ENCODE measurements at places on chromosomes 2 and 18. TPM values are rescaled to one million over a fixed set of nuclear protein-coding genes. Genes with fewer than 3 reads are reported as not detected.

- no peak for DNase-seq
Measured at GRCh38 chr2:27804146-27804545, 32.6 kb downstream of the MRPL33 start.

DNA sequence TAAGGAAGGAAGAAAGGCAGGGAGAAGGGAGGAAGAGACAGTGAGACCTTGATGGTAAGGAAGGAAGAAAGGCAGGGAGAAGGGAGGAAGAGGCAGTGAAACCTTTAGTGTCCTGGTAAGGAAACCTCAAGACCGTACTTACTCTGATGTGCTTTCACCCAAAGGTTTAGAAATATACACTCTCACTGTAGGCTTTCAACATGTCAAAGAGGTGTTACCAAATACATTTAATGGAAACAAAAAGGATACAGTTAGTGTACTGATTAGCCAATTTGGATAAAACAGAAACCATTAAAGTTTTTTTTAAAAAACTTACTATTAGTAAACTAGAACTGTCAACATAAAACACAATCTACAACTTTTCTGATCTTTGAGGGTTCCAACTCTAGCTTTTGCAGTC, 7.1 kb downstream of the FBXO15 start:
- no peak for DNase-seq

- DNase-seq = peak; percentile 13
Measured at GRCh38 chr2:240929364-240930095, 23.4 kb downstream of the CROCC2 start.

Gene KCNJ13
- total RNA-seq = not detected

Gene MYCN
- total RNA-seq = not detected

GRCh38 chr2:102615620-102616436, 3.5 kb upstream of the SLC9A2 start:
- peak; percentile 49 for DNase-seq

Gene TXNDC2
- not detected for total RNA-seq

- no peak for DNase-seq
Measured at GRCh38 chr18:3970929-3971328, 484.2 kb downstream of the DLGAP1 start.

- no peak for DNase-seq
Measured at GRCh38 chr2:113966832-113967231, 76.9 kb downstream of the ACTR3 start.

DNA sequence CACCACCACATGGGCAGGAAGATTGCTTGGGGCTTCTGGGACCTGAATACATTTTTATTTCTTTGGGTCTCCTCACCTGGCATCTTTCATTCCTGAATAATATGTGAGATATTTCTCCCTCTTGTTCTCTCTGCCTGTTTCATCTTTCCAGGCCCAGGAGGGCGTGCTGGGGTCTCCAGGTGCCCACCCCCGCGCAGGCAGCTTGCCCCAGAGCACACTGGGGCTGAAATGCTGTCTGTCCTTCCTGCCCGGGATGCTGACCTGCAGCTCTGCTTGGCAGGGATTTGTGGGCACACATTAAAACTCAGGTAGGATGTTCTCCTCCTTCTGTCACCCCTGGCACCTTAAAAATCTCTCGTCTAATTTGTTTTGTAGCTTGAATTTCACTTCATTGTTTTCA, 39.7 kb upstream of the TEX51 start:
- no peak for DNase-seq

DNA sequence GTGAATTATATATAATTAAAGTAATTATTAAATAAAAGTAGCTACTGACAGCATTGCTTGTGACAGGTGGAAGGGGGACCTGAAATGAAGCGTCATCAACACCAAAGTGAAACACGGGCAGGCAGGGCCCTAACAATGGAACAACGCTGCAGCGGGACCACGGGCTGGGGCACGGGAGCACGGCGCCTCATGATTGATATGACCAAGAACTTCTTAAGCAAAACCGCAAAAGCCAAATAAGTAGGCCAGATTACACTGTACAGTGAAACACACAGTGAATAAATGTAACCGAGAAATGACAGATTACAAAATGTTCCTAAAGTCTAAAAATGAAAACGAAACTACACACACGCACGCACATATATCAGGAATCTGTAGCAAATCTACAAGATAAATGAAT, 81.4 kb downstream of the SNTG2 start:
- peak; percentile 30 for DNase-seq

DNA sequence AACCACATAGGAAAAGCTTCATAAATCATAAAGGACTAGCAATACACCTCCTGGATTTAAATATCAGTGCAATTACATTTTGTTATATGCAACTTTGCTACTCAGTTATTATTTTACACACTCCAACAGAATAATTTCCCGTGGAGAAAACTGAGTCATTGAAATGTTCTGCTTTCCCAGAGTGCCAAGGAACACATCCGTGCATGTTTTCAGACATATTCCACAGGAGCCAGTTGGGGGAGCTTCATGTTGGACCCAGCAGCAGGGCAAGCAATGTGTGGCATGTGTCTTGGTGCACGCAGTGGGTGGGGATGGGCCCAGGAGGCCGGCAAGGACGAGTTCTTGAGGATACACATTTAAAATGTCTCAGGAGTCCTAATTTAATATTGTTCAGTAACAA, 14.4 kb upstream of the SMIM21 start:
- no peak for DNase-seq

GRCh38 chr2:54522624-54523281, 66.6 kb downstream of the SPTBN1 start:
- DNase-seq = peak; percentile 64

- no peak for DNase-seq
Measured at GRCh38 chr2:204795156-204795555, 249.9 kb downstream of the PARD3B start.

DNA sequence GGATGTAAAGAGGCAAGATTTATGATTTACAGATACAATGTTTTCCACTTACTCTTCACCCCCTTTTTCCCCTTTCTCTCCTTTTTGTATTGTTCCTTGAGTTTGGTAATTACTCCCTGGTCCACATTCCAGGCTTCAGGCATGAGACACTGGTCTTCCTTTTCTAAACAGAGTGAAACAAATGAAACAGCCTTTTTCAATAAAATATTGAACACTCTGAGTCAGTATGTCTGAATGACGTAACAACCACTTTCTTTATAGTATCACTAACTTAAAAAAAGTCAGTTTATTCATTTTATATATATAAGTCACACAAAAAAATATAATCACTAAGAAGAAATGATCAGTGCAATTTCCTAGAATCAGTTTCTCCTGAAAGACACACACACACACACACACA, 79.7 kb downstream of the STRN start:
- DNase-seq = no peak

Gene POTEJ
- total RNA-seq = not detected

DNA sequence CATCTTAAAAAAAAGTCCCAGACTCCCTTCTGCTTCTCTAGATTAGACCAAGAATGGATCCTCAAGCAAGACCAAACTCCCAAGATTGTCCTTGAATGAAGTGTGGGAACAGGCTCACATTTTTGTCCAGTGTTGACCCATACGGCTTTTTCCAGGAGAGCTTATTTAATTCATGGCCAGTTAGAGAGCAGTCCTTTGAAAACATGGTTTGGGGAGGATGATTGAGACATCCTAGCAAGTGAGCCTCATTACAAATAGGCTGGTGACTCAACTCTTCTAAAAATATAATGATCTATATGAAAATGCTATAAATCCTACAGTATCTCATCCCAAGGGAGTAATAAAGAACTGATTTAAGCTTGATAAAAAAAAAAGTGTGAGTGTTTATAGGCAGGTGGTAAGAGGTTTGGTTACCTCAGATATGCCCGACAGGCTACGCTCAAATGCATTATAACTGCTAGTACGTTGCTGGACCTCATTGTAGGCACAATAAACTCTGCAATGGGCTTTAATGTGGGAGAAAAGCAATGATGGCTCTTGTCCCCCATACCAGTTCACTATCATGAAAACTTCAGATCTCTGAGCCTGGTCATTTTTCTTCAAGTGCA, 17.0 kb downstream of the ANKRD29 start:
- DNase-seq = no peak

DNA sequence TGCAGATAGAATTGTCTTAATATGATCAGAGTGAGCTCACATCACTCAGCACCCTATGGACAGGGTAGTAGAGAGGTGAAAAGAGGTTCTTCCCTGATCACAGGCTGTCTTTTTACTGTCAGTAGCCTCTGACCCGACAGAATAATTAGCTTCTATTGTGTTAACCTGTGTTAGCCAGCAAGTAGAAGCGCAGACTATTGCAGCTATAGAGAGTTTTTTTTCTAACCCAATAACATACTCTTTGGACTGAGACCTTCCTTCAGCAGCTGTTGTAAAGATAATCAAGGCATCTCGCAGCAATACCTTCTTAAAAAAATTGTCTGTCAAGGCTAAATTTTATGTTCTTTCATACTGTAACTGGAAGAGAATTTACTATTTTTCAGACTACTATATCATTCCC, 670.4 kb downstream of the ADCYAP1 start:
- DNase-seq = no peak

GRCh38 chr2:133600266-133600928, 32.1 kb upstream of the NCKAP5 start:
- no peak for DNase-seq

GRCh38 chr2:12116228-12116750, 369.9 kb downstream of the LPIN1 start:
- no peak for DNase-seq

Gene RBKS
- total RNA-seq = 2.8 TPM

GRCh38 chr2:20578895-20579825, 71.7 kb downstream of the HS1BP3 start:
- no peak for DNase-seq

- DNase-seq = no peak
Measured at GRCh38 chr2:214577769-214578168, 166.9 kb downstream of the VWC2L start.

DNA sequence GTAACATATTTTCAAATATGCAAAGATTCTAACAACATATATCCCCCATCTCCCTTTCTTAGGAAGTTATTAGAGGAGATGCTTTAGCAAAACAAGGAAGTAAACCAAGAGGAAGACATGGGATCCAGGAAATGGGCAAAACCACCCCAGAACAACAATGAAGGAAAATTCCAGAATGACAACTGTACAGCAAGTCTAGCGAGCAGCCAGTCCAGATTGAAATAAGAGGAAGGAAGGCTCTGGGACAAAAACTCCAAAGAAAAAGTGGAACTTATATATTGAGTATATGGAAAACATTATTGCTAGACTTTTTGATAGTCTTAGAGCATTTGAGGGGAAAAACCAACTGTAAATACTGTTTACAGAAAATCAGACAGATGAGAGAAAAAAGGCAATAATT, 2.9 kb upstream of the ARPC2 start:
- DNase-seq = no peak

- no peak for DNase-seq
Measured at GRCh38 chr2:208183526-208183925, 6.3 kb downstream of the C2orf80 start.

GRCh38 chr18:54240629-54241107, 16.2 kb upstream of the MBD2 start:
- no peak for DNase-seq

GRCh38 chr2:239883326-239884050, 141.7 kb downstream of the NDUFA10 start:
- peak; percentile 6 for DNase-seq

Gene HOXD13
- total RNA-seq = not detected

GRCh38 chr18:10560452-10561045, 34.7 kb downstream of the NAPG start:
- peak; percentile 66 for DNase-seq

All from activated CD4-positive, alpha-beta memory T cell treated with anti-CD3 and anti-CD28 coated beads, Interleukin-2, amount 10 ng/mL, durations not matched to agents 7 days and 5 days (primary cell).